ENCODE measurements at places on chromosomes 2 and 18. TPM values are rescaled to one million over a fixed set of nuclear protein-coding genes. Genes with fewer than 3 reads are reported as not detected.

- H3K27me3 ChIP-seq: no peaks in the 10 kb centered on the region
- peak overlapping the region; percentile 90 for H3K27ac ChIP-seq
- H3K36me3 ChIP-seq: no peaks in the 10 kb centered on the region
- peaks cover 40% of the 10 kb centered on the region for H3K4me1 ChIP-seq
Observed at GRCh38 chr2:8134473-8134932, 547.4 kb upstream of the ID2 start.

- no peaks in the 10 kb centered on the region for H3K27me3 ChIP-seq
- no peaks in the 10 kb centered on the region for H3K4me1 ChIP-seq
- H3K4me3 ChIP-seq: no peak overlapping the region
- no peak for DNase-seq
Observed at GRCh38 chr2:173775440-173775839, 189.7 kb downstream of the SP3 start.

The WNT10A gene
- total RNA-seq: 53.2 TPM

The DPP4 gene
- total RNA-seq: 8.2 TPM
